Kidney (tissue), 22 donors: ENCODE measurements at places on chromosomes 4 and X.

- no peak for DNase-seq
These were observed 1758.4 kb upstream of the AGA start for GRCh38 chr4:179200681-179201080.

DNA sequence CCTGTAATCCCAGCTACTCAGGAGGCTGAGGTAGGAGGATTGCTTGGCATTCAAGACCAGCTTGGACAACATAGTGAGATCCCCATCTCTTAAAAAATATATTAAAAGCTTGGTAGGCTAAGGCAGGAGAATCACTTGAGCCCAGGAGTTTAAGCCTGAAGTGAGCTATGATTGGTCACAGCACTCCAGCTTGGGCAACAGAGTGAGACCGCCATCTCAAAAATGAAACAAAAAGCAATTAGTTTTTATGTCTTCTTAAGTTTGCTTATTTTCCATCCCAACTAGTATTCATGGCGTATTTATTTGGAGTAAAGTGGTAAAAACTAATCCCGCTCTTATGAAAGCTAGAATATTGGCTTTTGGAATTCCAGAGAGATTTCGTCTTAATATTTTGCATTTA lies 25.4 kb upstream of the PDE5A start:
- DNase-seq, result no peak

DNA sequence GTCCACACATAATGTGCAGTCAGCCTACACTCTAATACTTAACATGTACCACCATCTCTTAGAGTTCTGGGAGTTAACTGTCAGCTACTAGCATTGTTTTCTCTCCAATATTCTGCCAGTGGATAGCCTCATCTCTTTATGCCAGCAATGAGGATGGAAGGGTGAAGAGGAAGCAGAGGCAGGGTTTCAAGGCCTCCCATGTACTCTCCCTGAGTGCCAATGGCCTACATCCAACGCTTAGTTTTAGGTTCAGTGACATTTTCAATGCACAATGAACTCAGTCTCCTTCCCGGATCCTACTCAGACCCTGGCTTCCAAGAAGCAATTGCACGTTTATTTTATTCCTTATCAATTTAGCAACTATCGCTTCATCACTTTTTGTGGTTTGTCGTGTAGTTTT lies 686.1 kb downstream of the DMD start:
- DNase-seq, result no peak

DNA sequence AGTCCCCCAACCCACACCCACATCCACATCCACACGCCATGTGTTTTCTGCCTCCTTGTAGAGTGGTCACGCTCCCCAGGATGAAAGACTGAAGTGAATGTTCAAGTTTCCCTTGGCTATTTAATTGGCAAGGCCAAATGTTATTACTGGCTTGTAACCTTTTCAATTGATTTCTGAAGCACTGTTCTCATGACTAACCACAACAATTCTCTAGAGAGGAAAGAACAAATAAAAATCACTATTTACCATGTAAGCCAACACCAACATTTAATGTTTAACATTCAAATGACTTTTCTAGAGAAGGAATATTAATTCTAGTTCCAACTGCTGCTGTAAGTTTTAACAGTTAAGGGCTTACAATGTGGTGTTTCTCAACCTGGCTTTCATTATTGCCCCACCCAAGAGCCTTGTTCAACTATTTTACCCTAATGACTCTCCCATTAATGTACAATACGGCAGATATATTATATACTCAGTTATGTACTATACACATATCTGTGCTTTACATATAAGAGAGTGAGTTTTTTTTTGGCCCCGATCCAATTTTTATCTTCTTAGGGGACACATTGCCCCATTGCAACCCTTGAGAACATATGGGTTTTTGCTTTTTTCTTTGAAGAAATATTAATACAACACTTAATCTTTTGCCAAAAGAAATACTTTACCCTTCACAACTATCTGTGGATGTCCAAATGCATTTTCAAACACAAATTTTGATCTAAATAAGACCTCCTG lies 46.5 kb downstream of the RELL1 start:
- DNase-seq, result no peak

- peak; percentile 61 for DNase-seq
These were observed at the start of gene ANXA3 for GRCh38 chr4:78551420-78552351. TSS of gene ANXA3 (plus strand) at chr4:78551770. CDS start at chr4:78554474, 2,704 bp downstream.

- DNase-seq, result no peak
These were observed 341.4 kb downstream of the PACRGL start for GRCh38 chr4:21041708-21042107.

GRCh38 chr4:129098531-129099001 lies 2.6 kb downstream of the C4orf33 start:
- no peak for DNase-seq

- DNase-seq, result no peak
These were observed 9.5 kb downstream of the PARM1 start for GRCh38 chr4:74942251-74942917.

GRCh38 chr4:80407246-80407645 lies 71.7 kb downstream of the CFAP299 start:
- no peak for DNase-seq

- no peak for DNase-seq
These were observed 1028.1 kb downstream of the SH3BGRL start for GRCh38 chrX:82230013-82230412.

DNA sequence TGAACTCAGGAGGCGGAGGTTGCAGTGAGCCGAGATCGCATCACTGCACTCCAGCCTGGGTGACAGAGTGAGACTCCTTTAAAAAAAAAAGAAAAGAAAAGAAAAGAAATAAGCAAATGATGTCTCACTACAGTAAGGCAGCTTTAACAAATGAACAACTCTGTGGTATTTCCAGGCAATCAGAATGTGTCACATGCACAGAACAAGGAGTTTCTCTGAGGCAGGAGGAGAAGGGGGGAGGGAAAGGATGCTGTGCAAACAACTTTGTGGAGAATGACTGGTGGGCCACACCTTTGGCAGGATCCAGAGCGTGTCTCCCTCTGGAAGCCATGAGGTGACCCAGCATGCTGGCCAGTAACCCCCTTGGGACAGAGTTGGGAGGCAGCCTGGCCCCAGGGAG lies 57.6 kb downstream of the RAI2 start:
- DNase-seq, result peak; percentile 34

DNA sequence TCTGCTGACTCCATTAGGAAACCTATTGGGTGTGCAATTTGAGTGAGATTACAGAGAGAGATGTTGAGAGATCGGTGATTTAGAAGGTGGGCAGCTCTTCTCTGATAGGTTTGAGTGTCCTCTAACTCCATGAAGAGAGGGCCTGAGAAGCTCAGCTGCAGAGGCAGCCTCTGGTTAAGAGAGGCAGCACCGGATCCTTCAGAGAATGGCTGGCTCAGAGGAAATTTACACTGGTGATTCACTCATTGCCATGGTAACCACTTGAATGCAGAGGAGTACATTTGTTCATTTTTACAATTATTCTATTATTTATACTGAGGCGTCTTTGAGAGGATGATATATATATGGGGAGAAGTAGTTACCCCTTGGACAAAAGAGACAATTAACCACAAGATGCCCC lies 171.7 kb downstream of the PDGFRA start:
- no peak for DNase-seq

- DNase-seq, result no peak
These were observed 393.0 kb downstream of the PPP1R2C start for GRCh38 chrX:42384956-42385355.

DNA sequence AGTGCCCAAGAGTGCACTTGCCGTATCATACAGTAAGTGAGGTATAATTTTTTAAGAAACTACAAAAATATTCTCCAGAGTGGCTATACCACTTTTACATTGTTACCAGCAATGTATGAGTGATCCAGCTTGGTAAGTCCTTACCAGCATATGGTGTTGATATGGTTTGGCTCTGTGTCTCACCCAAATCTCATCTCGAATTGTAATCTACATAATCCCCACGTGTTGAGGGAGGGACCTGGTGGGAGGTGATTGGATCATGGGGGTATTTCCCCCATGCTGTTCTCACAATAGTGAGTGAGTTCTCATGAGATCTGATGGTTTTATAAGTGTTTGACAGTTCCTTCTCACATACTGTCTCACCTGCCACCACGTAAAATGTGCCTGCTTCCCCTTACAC lies 44.8 kb downstream of the RBMX start:
- no peak for DNase-seq
